Liver (tissue), 10 donors: ENCODE measurements at places on chromosomes 13 and 19. TPM values are rescaled to one million over a fixed set of nuclear protein-coding genes. Genes with fewer than 3 reads are reported as not detected.
A peak's percentile ranks its signal among the peaks of the same experiment; 100 is the strongest.

Gene DGKH
- 3.7 TPM for total RNA-seq

Gene APLP1
- total RNA-seq = 0.08 TPM

Gene TTC9B
- total RNA-seq = not detected

Gene B3GLCT
- total RNA-seq = 2.4 TPM

Gene KRTDAP
- not detected for total RNA-seq

Gene MATK
- 2.7 TPM for total RNA-seq

DNA sequence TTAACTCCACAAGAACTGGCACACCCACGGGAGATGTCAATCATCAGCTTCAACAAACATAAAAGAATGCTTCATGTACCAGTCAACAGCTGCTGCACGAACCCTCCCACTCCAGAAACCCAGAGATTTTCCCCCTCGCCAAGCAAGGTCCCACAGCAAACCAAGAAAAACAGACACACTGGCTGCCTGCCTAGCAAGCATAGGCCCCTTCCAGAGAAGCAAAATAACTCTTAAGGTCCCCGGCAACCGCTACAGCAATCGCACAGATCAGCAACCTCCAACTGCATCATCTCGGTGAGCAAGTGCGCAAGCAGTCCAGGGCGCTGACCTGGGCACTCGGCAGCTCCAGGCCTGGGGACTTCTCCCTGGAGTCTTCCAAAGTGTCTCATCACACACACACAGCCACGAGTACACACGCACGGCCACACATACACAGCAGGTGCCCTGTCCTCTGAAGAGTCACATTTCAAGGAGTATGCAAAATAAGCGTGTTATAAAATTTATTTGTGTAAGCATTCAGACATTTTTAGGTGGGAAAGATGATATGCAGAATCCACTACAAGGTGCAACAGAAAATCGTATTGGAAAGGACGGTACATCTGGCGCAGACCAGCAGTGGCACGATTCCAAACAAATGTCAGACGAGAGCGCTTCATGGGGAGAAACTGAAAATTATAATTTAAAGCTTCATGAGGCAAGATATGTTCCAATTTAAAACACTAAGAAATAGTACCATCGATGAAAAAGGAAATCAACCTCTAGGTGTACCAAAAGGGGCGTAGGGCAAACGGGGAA lies 125.0 kb downstream of the STK24 start:
- no peak for DNase-seq
- peaks cover 13% of the 10 kb centered on the region for H3K4me1 ChIP-seq
- H3K4me3 ChIP-seq = no peak overlapping the region
- H3K27me3 ChIP-seq = no peaks in the 10 kb centered on the region
- H3K36me3 ChIP-seq = peaks cover 43% of the 10 kb centered on the region

- H3K36me3 ChIP-seq = peaks cover 4% of the 10 kb centered on the region
- peaks cover 5% of the 10 kb centered on the region for H3K4me1 ChIP-seq
- peak overlapping the region; percentile 18 for H3K4me3 ChIP-seq
- H3K27ac ChIP-seq = no peak overlapping the region
- DNase-seq = peak; percentile 86
Observed at GRCh38 chr19:12647490-12648071, 19.0 kb downstream of the MAN2B1 start.

GRCh38 chr19:38394488-38394887 lies 6.0 kb downstream of the SPRED3 start:
- H3K4me3 ChIP-seq = no peak overlapping the region
- no peaks in the 10 kb centered on the region for H3K4me1 ChIP-seq
- DNase-seq = no peak

DNA sequence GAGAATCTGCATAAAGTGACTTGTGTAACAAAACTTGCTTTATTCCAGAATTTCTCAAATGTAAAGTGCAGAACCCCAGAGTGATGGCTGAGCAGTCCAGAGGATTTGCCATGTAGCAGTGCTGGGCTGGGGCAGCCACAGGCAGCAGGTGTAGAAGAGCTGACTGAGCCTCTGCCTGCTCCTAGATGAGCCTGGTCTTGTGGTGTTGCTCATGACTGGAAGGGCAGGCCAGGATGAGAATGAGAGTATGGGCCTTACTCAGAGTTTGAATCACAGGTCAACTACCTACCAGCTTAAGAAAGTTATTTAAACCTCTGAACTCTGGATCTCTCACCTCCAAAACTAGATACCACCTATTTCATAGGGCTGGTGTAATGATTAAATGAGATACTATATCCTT lies 2.9 kb upstream of the C13orf42 start:
- H3K27me3 ChIP-seq = no peaks in the 10 kb centered on the region
- no peaks in the 10 kb centered on the region for H3K4me1 ChIP-seq
- no peak overlapping the region for H3K4me3 ChIP-seq

DNA sequence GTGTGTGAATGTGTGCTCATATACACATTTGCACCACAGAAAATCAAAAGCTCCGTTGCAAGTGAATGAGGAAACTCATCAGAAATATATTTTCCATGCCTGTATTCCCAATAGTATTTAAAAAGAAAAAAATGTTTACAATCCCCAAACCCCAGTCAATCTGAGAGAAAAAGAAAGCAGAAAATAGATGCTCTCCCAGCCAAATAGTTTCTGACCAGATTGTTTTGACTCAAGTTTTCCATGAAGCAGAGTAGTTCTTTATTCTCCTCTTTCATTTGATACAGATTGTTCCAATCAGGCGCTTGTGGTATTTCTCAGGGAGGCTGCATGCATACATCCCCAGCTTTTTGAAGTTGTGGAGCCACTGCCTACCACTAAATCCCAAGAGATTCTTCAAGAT lies 110.6 kb downstream of the STARD13 start:
- peaks cover 7% of the 10 kb centered on the region for H3K4me1 ChIP-seq
- no peak overlapping the region for H3K4me3 ChIP-seq
- DNase-seq = no peak
- no peaks in the 10 kb centered on the region for H3K27me3 ChIP-seq
- no peak overlapping the region for H3K27ac ChIP-seq
- no peaks in the 10 kb centered on the region for H3K36me3 ChIP-seq

DNA sequence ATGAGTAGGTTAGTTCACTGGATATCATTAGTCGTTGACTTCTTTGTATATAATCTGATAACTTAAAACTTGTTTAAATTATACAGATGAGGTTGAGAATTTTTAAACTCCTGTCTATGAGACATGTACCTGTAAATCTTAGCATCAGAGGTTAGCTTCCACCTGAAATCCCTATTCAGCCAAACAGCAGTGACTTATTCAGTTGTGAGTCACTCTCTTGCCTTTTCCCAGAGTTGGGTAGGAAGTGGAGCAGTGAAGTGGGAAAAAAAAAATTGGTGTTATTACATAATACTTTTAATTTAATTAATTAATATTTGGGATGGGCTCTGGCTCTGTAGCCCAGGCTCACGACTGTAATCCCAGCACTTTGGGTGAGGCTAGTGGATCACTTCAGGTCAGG lies 32.9 kb downstream of the ZNF701 start:
- no peaks in the 10 kb centered on the region for H3K4me1 ChIP-seq
- no peak for DNase-seq
- H3K27ac ChIP-seq = no peak overlapping the region
- H3K36me3 ChIP-seq = no peaks in the 10 kb centered on the region
- no peaks in the 10 kb centered on the region for H3K27me3 ChIP-seq

- no peak for DNase-seq
- peaks cover 79% of the 10 kb centered on the region for H3K4me1 ChIP-seq
- H3K27ac ChIP-seq = no peak overlapping the region
- H3K36me3 ChIP-seq = no peaks in the 10 kb centered on the region
Observed at GRCh38 chr13:109724603-109725002, 61.8 kb downstream of the IRS2 start.

- H3K27ac ChIP-seq = no peak overlapping the region
- no peaks in the 10 kb centered on the region for H3K27me3 ChIP-seq
- no peak overlapping the region for H3K4me3 ChIP-seq
Observed at GRCh38 chr13:60990032-60990733, 425.5 kb downstream of the PCDH20 start.

GRCh38 chr19:1566392-1567115 lies 1.6 kb downstream of the MEX3D start:
- H3K27ac ChIP-seq = peak overlapping the region; percentile 41
- peak; percentile 46 for DNase-seq
- no peaks in the 10 kb centered on the region for H3K27me3 ChIP-seq
- H3K4me3 ChIP-seq = peak overlapping the region; percentile 82

DNA sequence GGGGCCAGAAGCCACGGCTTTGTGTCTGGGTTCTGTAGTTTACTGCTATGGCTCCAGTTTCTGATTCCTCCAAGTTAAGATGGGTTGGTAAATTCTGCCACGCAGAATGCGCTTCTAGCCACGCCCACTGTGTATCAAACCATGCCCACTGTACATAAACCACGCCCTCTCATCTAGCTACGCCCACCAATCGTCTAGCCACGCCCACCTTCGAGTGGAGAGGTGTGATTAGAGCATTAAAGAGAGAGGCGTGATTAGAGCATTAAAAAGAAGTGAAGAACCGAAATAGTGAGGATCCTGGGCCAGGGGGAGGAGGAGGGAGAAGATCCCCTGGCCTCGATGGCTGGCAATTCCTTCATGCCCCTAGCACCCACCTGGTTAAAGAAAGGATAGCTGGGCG lies 43.7 kb upstream of the ADGRE5 start:
- no peaks in the 10 kb centered on the region for H3K27me3 ChIP-seq
- H3K36me3 ChIP-seq = no peaks in the 10 kb centered on the region
- no peak overlapping the region for H3K4me3 ChIP-seq
- H3K27ac ChIP-seq = no peak overlapping the region
- no peak for DNase-seq
- H3K4me1 ChIP-seq = no peaks in the 10 kb centered on the region

DNA sequence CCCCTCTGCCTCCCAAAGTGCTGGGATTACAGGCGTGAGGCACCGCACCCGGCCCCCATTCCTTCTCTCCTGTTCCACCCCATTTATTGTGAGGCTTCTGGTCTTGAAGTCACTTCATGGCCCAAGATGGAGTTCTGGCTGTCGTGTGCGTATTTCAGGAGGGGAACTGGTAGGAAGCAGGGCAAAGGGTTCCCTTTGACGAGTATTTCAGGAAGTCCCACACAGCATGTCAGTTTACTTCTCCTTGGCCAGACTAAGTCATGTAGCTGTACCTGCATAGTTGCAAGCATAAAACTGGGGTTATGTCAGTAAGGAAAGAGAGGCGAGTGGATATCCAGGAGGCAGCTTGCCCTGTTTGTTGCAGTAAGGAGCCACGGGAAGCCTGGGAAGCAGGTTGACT lies 10.1 kb downstream of the WDR62 start:
- no peaks in the 10 kb centered on the region for H3K27me3 ChIP-seq
- no peaks in the 10 kb centered on the region for H3K4me1 ChIP-seq
- H3K27ac ChIP-seq = no peak overlapping the region

- no peak overlapping the region for H3K27ac ChIP-seq
- DNase-seq = no peak
- H3K4me3 ChIP-seq = peak overlapping the region; percentile 73
- no peaks in the 10 kb centered on the region for H3K27me3 ChIP-seq
Observed at GRCh38 chr13:61414686-61415057, 977 bp downstream of the PCDH20 start.

DNA sequence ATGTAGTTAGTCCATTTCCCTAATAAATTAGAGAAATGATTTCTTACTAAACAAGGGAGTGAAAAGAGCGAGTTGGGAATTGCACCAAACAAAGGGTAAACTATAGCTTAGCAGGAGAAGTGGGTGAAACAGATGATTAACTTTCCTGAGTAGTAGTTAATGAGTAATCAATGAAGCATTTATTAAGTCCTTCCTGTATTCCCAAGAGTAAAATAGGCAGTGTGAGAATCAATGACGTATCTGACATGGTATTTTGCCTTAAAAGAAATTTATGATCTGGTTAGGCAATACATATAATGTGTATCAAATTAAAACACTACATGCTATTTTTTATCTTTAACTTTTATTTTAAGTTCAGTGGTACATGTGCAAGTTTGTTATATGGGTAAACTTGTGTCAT lies 142.8 kb downstream of the KLF5 start:
- no peak overlapping the region for H3K4me3 ChIP-seq
- H3K27ac ChIP-seq = no peak overlapping the region
- H3K27me3 ChIP-seq = no peaks in the 10 kb centered on the region
- no peaks in the 10 kb centered on the region for H3K36me3 ChIP-seq

GRCh38 chr13:33624253-33624652 lies 193.7 kb upstream of the RFC3 start:
- no peak overlapping the region for H3K4me3 ChIP-seq
- no peak overlapping the region for H3K27ac ChIP-seq
- DNase-seq = no peak
- peaks cover 8% of the 10 kb centered on the region for H3K4me1 ChIP-seq

DNA sequence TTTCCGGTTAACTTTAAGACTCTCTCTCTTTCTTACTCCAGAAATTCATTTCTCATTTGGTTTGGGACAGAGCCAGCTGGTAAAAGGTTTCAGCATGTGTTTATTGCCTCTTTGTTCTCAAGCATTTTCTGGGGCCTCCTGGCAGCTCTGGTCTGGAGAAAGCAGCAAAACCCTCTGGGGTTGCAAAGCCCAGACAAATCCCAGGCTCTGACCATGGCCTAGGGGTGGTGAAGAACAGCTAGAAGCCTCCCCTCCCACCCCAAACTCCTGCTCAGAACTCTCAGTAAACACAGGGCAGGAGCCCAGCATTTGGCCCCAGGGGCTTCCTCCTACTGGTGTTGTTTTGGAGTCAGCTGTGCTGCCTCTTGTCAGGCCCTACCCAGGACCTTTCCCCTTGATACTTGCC lies 124.2 kb upstream of the SERP2 start:
- H3K27me3 ChIP-seq = no peaks in the 10 kb centered on the region
- H3K4me3 ChIP-seq = no peak overlapping the region
- no peak overlapping the region for H3K27ac ChIP-seq

GRCh38 chr13:62747152-62747551 lies 1331.5 kb upstream of the PCDH20 start:
- H3K4me1 ChIP-seq = no peaks in the 10 kb centered on the region
- no peak overlapping the region for H3K4me3 ChIP-seq
- DNase-seq = no peak
- no peaks in the 10 kb centered on the region for H3K36me3 ChIP-seq
- H3K27ac ChIP-seq = no peak overlapping the region
